ENCODE measurements at places on chromosomes 13 and 19.

DNA sequence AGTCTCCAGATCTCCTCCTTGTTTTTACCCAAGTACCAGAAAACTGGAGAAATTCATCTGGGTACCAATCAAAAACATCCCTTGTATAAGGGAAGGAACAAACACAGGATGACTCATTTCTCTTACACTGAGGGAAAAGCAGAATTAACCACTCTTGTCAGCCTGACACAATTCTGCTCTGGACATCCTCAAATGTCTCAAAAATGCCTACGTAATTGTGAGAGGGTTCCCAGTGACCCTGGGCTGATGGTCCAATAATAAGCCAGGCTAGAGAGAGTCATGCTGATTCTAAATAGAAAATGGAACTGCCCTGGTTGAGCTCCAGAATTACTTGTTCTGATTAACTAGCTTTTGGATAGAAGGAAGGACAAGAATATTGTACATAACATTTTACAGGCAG, 14.5 kb downstream of the ZNF708 start:
- DNase-seq: no peak

DNA sequence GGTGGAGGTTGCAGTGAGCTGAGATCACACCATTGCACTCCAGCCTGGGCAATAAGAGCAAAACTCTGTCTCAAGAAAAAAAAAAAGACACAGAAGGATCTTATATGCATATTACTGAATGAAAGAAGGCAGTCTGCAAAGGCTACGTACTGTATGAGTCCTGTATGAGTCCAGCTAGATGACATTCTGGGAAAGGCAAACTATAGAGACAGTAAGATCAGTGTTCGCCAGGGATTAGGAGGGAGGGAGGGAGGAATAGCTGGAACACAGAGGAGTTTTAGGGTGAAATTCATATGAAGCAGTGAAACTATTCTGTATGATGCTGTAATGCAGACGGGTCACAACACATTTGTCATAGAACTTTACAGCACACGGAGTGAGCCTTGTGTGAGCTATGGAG, 165.9 kb upstream of the RNF113B start:
- DNase-seq: no peak

GRCh38 chr13:59201841-59202240, 961.9 kb downstream of the DIAPH3 start:
- no peak for DNase-seq

DNA sequence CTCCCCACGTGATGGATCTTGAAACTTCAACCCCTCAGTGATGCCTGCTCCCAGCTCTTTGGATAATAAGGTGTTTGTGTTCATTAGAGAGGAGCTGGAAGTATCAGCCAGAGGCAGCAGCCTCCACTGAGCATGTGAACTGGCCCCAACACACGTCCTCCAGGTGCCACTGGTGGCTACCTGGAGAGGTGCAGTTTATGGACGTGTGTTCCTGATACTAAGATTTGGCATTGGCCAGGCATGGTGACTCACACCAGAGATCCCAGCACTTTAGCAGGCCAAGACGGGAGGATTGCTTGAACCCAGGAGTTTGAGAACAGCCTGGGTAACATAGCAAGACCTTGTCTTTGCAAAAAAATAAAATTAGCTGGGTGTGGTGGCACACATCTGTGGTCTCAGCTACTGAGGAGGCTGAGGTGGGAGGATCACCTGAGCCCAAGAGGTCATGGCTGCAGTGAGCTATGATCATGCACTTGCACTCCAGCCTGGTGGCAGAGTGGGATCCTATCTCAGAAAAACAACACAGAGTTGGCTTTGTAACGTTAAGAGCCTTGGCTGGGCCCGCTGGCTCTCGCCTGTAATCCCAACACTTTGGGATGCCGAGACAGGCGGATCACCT, 34.4 kb downstream of the SLC25A42 start:
- DNase-seq: no peak

- no peak for DNase-seq
These were observed 62.2 kb downstream of the KCTD12 start for GRCh38 chr13:76823969-76824368.

DNA sequence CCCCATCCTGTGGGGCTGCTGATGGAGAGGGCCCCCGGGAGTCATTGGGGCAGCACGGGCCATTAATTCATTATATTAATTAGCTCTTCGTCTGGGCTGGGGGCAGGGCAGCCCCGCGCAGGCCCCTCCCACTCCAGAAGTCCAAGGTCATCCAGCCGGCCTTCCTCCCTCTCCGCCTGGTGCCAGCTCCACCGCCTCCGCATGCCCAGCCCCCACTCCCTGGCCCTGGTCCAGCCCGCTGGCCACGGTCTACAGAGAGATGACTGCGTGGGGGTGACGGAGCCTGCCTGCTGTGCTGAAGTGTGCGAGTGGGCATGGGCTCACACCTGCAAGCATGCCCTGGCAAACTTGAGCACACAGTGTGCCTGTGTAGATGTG, 8.8 kb downstream of the IGLON5 start:
- no peak for DNase-seq

DNA sequence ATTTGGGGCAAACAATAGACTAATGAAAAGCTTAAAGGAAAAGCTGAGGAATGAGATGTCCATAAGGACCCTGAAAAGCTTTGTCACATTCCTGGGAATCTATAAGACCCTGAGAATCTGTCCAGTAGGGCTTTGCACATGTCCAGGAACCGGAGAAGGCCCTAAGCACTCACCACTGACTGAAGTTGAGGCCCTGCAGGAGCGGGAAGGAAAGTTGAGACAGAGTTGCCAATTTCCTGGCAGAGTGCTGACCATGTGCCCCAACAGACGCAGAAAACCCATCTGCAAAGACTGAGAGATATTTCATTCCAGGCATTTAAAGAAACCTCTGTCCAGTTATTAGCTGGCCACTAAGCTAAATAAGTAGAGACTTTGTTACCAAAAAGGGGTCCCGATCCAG, 890.5 kb downstream of the UQCRFS1 start:
- DNase-seq: no peak

- DNase-seq: no peak
These were observed 41.6 kb downstream of the ARHGAP35 start for GRCh38 chr19:46902402-46902766.

- DNase-seq: peak; percentile 67
These were observed 55.4 kb downstream of the SACS start for GRCh38 chr13:23377983-23378632.

- DNase-seq: no peak
These were observed 18.7 kb downstream of the CACNG7 start for GRCh38 chr19:53927739-53928138.

- DNase-seq: no peak
These were observed 6.1 kb downstream of the CAPN12 start for GRCh38 chr19:38737921-38738737.

DNA sequence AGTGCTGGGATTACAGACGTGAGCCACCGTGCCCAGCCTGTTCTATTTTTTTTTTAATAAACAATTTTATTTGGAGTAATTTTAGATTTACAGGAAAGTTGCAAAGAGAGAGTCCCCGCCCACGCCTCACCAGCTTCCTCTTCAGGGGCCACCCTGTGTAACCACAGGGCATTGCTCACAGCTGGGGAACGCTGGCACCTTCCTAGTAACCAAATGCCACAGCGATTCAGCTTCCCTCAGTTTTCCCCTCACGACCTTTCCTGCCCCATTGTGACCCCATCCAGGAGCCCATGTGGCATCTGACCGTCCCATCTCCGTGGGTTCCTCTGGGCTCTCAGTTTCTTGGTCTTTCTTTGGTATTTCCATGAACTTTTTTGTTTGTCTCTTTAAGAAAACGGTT, 83.9 kb downstream of the GNG7 start:
- DNase-seq: peak; percentile 77

DNA sequence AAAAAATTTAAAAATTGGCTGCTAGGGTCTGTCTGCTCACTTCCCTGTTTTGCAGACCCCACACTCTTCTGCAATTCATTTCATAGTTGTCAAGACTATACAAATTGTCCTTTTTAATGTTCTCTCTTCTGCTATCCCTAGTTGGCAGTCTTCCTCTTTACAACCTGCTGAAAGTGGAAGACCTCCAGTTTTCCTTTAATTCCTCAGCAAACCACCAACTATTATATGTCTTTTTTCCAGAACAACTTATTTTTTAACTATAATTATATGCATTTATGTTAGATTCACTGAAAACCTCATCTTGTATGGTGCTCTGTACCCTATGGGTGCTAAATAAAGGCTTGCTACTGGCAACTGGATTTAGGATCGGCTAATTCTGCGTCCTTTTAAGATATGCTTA, 1.1 kb upstream of the PHF11 start:
- no peak for DNase-seq

DNA sequence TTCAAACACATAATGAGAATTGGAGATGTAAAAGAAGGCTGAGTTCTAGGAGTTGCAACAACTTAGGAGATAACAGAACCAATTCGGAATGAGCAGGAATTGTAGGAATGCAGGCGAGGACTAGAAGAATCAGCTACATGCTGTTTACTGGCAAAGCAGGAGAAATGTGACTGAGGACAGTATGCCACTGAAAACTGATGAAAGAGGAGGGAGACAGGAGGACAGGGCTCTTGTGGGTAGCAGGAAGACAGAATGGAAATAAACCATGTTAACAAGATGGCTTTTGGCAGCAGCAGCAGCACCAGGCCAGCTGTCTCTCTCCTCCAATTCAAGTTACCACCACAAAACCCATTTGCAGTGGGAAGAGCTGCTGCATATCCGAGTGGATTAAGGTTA, 91.0 kb upstream of the SLC15A1 start:
- no peak for DNase-seq

- peak; percentile 46 for DNase-seq
These were observed 63.5 kb upstream of the SPATA13 start for GRCh38 chr13:24097064-24097463.

DNA sequence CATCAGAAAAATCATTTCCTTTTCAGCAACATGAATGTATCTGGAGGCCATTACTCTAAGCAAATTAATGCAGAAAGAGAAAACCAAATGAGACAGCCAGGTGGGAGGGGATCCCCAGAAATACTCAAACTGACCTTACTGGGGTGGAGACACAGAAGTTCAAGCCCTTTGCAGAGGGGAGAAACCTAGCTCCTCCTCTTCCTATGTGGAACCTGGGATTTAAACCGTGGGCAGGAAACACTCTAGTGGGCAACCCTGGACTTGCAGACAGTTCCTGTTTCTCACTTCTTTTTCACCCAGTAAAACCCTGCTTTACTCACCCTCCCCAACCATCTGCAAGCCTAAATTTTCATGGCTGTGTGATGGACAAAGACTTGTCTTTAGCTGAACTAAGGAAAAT, 61.3 kb downstream of the SLITRK6 start:
- no peak for DNase-seq

DNA sequence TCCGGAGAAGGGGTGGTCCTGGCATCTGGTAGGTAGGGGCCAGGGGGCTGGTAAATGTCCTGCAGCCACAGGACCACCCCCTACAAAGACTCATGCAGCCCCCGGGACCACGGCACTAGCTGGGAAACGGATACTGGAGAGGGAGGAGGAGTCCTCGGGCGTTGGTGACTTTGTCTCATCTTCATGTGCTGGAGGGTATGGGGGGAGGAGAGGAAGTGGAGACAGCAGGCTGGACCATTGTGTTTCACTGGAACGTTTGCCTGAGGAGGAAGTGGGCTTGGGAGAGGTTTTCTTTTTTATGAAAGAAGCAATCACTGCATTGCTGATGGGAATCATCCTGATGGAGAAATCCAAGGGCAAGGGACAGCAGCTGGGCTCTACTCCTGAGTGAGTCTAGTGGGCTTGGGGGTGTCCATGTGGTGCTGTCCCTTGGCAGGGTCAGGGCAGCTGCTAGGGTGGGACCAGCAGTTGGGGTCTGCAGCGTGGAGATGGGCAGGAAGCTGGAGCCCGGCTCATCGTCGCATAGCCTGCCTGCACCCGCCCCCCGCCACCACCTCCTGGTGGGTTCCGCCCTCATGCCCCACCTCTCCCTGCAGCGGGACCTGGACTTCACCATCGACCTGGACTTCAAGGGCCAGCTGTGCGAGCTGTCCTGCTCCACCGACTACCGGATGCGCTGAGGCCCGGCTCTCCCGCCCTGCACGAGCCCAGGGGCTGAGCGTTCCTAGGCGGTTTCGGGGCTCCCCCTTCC, 1.7 kb upstream of the ADM5 start:
- no peak for DNase-seq

Measured in stimulated activated naive CD4-positive, alpha-beta T cell treated with Interleukin-2 at 50 U/mL for 16 hours (primary cell).